ENCODE measurements at places on chromosomes 7 and 10.

DNA sequence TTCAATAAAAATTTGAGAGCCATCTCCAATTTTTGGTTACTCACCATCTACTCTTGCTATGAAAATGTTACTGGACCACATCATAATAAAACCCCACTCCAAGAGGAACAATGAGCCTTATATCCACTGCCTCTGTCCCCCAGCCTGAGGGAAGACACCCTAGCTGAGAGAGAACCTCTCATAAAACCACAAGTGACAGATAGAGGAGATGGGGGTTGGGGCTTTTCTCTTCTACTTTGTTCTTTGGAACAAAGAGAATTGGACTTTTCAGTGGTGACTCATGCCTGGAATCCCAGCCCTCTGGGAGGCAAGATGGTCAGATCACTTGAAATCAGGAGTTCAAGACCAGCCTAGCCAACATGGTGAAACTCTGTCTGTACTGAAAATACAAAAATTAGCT lies 27.6 kb upstream of the TAS2R16 start:
- DNase-seq, result no peak

DNA sequence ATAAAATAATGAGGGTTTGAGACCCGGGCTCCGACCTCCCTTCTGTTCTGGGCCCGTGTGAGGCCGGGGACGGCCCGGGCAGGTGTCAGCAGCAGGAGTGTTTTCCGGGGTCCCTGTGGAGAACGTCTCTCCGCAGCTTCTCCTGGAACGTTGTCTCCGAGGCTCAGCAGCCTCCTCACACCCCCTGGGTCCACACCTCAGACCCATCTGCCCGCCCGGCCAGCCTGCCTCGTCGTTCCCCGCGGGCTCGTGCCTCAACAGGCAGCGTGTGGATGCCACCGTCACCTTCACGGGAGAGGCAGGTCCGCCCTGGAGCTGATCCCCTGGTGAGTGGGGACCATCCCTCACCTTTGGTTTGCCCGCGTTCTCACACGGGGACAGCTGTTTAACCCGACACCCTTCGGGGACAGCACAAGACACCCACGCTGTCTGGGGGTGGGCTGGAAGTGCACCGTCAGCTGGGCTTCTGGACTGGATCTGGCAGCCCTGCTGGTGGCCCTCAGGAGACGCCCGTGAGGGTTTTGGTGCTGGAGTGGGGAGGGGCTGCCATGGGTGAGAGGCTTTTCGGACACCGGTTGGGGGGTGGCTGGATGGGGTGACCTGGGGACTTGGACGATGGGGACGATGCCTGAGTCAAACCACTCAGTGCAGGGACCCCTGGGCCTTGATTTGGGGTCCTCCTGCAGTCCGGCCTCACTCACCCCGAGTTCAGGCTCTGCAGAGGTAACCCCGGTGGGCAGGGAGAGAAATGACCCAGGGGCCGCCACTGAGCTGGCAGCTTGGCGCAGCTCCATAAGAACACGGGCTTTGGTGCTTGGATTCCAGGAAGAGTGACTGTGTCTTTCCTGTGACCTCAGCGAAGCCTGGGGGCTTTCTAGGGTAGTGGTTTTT lies 131.7 kb downstream of the DNAJB6 start:
- no peak for DNase-seq

GRCh38 chr10:28677888-28678686 lies 766 bp downstream of the BAMBI start:
- DNase-seq, result no peak

- DNase-seq, result no peak
Observed at GRCh38 chr10:29760138-29760900, 125.5 kb upstream of the SVIL start.

GRCh38 chr10:33249659-33250345 lies 84.7 kb downstream of the NRP1 start:
- no peak for DNase-seq
